ENCODE measurements at places on chromosomes 3 and 15.

- DNase-seq = no peak
Measured at GRCh38 chr3:176969506-176969905, 227.8 kb downstream of the TBL1XR1 start.

DNA sequence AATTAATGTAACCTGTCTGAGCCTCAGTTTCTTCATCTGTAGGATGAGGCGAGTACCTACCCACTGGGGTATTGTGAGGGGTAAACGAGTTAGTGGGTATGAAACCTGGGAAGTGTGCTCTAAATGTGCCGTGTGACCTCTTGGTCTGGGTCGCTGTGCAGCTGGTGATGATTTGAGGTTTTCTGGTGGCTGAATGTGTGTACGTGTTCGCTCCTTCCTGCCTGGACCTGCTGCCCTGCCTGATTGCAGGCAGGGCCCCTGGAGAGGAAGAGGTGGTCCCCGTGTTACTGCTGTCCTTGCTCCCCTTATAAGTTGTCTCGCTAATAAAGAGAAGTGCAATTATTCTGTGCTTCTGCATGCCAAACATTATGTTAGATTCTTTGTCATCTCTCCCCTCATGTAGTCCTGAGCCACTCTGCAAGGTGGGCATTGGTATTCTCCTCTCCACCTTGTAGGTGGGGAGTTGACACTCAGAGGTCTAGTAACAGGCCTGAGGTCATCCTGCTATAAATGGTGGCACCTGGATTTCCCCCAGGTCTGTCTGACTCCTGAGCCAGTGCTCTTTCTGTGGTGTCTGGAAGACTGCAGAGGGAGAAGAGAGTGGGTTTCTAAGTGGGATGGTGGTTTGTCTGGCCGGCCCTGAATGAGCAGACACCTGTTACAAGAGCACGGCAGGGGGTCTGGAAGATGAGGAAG is 15.7 kb downstream of the PDIA5 start:
- DNase-seq = no peak

- DNase-seq = peak; percentile 11
Measured at GRCh38 chr3:195563317-195563716, 20.2 kb upstream of the PPP1R2 start.

GRCh38 chr3:138941259-138941885 is 5.6 kb downstream of the FOXL2 start:
- DNase-seq = peak; percentile 75

- no peak for DNase-seq
Measured at GRCh38 chr15:100159436-100159835, 182.3 kb downstream of the ADAMTS17 start.

DNA sequence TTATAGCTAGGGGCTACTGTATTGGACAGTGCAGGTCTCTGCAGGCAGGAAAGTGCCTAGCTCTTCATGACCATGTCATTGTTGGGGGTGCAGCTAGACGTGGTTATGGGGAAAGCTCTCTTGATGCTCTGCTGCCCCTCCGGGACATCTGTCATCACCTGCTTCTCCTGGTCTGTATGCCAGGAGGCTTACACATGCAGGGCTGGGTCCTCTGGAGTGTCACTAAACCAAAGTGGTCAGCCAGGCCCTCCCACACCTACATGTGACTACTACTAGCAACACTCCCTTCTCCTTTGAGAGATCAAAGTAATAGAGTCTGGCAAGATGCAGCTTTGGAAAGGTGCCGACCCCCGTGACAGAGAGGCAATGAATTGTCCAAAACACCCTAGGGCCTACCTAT is 98.5 kb downstream of the SST start:
- peak; percentile 36 for DNase-seq

DNA sequence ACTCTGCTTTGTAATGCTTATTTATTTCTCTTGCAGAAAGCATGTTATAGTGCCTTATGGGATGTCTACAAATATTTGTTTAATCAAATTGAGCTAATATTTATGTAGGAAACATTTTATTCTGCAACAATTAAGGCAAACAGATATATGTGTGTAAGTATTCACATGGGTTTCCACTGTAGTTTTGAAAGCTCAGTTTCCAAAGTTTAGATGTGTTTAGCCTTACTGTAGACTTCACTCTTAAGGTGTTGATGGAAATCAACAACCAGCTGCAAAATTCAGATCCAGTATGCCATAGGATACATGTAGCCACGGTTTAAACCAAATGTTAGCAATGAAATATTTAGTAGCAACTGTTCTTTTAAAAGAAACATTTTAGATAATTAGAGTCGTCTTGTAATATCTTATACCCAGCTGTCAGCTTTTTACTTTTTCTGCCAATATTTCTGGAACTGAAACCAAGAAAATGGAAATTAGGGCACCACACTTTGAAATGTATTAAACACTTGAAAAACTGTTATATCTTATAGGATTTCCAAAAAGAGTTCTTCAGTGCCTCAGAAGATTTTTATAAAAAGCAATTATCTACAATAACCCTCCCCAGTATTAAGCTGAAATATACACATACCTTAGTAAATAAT is 18.5 kb downstream of the PIK3CA start:
- no peak for DNase-seq

DNA sequence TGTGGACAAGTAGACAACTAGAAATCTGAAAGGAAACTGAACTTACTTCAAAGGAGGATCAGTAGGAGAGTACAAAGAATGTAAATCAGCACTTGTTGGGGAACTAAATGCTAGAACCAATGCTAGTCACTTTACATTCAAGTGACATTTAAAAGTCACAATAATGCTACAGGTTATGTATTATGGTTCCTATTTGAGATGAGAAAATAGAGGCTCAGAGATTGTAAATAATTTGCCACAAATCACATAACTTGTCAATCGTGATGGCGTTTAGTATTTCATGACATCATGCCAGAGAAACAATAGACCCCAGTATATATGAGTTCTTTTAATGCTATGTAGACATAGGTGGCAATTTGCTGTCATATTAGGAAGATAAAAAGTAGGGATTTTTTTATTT is 467.8 kb upstream of the CBLB start:
- DNase-seq = no peak

GRCh38 chr3:12984023-12984823 is 89.0 kb downstream of the IQSEC1 start:
- DNase-seq = peak; percentile 82

DNA sequence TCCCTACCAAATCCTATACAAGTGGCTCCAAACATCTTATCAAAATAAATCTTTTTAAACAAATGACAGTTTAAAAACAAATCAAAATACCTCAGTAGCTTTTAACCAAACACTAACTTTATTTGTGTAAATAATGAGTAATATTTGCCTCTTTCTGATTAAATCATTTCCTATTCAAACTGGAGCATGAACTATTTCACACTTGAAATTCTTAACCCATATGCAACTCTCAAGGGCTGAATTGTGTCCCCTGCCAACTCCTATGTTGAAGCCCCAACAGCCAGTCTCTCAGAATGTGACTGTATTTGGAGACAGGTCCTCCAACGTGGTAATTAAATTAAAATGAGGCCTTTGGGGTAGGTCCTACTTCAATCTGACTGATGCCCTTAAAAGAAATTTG is 55.9 kb upstream of the MCTP2 start:
- DNase-seq = no peak

- no peak for DNase-seq
Measured at GRCh38 chr3:118803096-118803476, 231.6 kb downstream of the IGSF11 start.

DNA sequence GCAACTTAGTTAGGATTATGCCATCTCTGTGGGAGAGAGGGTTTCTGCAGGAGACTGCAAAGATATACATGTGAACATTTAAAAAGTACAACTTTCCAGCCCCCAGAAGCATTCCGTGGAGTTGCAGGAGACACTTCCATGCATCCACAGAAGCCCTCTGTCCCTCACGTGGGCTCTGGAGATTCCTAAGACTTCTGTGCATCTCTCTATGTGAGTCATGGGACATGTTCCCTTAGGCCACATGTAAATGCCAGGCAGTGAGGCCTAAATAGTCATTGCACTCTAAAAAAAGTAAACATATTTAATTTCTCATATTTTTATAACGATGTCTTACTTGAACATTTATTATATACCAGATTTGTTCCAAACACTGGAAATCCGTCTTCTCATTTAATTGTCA is 126.5 kb upstream of the ROPN1 start:
- no peak for DNase-seq

GRCh38 chr15:76996526-76997401 is 1.8 kb downstream of the PSTPIP1 start:
- peak; percentile 57 for DNase-seq

DNA sequence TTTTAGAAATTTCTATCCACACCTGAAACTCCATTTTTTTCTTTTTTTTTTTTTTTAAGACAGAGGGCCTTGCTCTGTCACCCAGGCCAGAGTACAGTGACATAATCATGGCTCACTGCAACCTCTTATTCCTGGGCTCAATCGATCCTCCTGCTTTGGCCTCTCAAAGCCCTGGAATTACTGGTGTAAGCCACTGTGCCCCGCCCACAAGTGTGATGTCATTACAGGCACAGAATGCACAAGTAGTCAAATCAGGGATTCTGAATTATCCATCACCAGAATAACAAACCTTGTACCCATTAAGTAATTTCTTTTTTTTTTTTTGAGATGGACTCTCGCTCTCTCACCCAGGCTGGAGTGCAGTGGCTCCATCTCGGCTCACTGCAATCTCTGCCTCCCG is 1.9 kb downstream of the UQCRC1 start:
- peak; percentile 7 for DNase-seq

DNA sequence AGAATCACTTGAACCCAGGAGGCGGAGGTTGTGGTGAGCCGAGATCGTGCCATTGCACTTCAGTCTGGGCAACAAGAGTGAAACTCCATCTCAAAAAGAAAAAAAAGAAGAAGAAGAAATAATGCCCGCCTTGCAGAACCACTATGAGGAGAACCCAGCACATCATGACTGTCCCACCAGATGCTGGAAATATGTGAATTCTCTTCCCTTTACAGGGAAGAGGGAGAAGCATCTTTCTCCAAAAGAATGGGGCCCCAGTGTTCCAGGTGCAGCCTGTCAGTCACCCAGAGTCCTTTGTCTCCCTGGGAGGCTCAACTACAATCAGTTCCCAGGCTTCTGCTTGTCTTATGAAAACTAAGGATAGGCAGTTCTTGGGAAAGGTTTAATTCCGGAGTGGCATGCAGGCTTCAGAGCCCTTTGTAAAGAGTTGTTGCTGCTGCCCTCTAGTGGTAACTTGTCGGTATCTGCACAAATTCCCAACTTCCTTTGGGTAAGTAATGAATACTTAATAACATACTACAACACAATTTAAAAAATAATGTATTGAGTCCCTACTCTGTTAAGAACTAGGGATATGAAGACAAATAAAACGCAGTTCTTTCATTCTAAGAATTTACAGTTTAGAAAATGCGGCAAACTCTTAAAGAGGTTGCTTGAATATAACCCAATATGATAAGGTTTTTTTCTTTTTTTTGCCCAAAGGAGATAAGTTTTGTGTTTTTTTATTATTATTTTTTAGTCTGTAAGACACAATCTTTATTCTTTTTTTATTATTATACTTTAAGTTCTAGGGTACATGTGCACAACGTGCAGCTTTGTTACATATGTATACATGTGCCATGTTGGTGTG is 18.6 kb upstream of the TICRR start:
- DNase-seq = peak; percentile 85

- no peak for DNase-seq
Measured at GRCh38 chr15:99603828-99604227, 38.0 kb downstream of the MEF2A start.

DNA sequence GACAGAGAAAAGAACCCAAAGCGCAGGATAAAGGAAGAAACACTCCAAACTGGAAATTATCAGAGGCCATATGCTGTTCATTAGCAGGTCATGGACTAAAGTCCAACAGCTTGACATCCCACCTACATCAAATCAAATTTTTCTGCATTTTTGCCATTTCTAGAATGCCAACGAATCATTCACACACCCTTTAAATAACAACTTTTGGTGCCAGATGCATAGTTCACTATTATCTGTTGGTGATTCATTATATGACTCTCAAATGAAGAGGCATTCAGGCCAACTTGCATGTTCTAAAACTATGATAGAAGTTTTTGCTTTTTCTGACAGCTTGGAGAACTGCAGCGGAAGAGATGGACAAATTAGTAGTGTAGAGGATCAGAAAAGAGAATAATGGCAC is 529.8 kb upstream of the NAALADL2 start:
- no peak for DNase-seq

- DNase-seq = peak; percentile 55
Measured at GRCh38 chr15:72285927-72286516, 13.7 kb upstream of the PARP6 start.

DNA sequence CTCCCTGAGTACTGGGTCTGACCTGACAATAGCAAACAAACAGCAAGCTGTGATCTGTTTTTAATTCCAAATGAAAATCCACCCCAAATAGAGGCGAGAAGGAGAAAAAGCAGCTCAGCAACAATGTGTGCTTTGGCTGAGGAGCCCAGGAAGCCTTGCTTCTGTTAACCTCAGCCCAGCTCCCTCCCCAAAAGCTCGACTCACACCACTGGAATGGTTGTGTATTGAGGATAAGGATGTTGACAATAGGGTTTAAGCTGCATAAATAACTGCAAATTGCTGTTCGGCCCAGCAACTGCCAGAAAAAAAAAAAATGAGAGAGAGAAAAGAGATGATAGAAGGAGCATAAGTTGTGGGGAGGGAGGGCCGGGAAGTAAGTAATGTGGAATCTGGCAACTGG is 104.0 kb upstream of the TBC1D5 start:
- no peak for DNase-seq

Data from cardiac muscle cell (in vitro differentiated cells and primary cell).